ENCODE measurements at places on chromosomes 7 and 10.

DNA sequence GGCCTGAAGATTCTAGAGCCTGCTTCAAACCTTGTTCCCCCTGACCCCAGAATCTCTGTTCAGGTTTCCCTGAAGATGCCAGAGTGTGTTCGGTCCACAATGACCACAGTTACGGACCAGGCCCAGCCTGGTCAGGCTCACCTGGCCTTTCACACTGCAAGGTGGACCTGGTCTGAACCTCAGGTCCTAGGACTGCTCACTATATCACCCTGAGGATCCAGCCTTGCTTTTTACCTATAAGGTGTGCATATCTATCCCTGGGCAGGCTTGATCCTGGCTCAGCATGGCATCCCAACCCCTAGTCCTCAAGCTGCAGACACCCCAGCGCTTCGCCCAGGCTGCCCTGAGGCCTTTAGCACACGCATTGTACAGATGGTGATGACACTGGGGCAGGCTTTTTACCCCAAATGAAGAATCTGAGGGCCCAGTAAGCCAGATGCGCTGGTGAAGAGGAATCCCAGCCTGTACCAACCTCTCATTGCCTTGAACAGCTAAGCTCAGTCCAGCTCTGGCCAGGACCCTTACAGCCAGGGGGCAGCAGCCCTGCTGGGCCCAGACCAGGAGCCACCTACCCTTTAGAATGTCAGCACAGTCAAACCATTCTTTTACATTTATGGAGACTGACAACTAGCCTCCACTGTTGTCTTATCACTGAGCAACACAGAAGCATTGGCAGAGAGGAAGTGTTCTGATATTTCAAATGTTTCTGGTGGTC lies 28.0 kb downstream of the MAT1A start:
- no peak for DNase-seq

- DNase-seq: peak; percentile 58
Measured at GRCh38 chr7:149772956-149773434, 393 bp downstream of the ZNF467 start.

- no peak for DNase-seq
Measured at GRCh38 chr10:43255634-43256431, 11.0 kb downstream of the RASGEF1A start.

DNA sequence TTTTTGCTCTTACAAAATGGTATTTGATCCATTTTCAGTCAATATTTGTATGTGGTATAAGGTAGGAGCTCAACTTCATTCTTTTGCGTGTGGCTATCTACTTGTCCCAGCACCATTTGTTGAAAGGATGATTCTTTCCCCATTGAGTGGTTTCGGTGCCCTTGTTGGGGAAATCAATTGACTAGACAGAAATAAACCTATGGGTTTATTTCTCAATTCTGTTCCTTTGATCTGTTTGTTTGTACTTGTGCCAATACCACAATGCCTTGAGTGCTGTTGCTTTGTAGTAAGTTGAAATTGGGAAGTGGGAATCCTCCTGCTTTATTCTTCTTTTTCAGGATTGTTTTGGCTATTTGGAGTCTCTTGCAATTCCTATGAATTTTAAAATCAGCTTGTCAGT lies 41.0 kb downstream of the SNX10 start:
- no peak for DNase-seq

- no peak for DNase-seq
Measured at GRCh38 chr10:44593952-44594351, 209.1 kb upstream of the CXCL12 start.

Measured in right hindlimb (tissue), 1 donor.